ENCODE measurements at places on chromosomes 6 and 20. TPM values are rescaled to one million over a fixed set of nuclear protein-coding genes. Genes with fewer than 3 reads are reported as not detected.

MYL9 gene
- 5.6 TPM for total RNA-seq

FAM162B gene
- total RNA-seq, result 0.30 TPM

NTSR1 gene
- total RNA-seq, result under 0.01 TPM

EEF1A2 gene
- total RNA-seq, result 0.47 TPM

PTCRA gene
- not detected for total RNA-seq

SNAI1 gene
- 2.9 TPM for total RNA-seq

C6orf141 gene
- total RNA-seq, result not detected

IMPG1 gene
- not detected for total RNA-seq
